ENCODE measurements at places on chromosomes 1 and 21.
A peak's percentile ranks its signal among the peaks of the same experiment; 100 is the strongest.

- DNase-seq, result peak; percentile 17
These were observed 1262.8 kb upstream of the PRMT6 start for GRCh38 chr1:105793536-105794146.

- no peak for DNase-seq
These were observed 10.2 kb upstream of the NAV1 start for GRCh38 chr1:201528631-201529252.

- no peak for DNase-seq
These were observed 45.5 kb downstream of the DHRS3 start for GRCh38 chr1:12572522-12572921.

DNA sequence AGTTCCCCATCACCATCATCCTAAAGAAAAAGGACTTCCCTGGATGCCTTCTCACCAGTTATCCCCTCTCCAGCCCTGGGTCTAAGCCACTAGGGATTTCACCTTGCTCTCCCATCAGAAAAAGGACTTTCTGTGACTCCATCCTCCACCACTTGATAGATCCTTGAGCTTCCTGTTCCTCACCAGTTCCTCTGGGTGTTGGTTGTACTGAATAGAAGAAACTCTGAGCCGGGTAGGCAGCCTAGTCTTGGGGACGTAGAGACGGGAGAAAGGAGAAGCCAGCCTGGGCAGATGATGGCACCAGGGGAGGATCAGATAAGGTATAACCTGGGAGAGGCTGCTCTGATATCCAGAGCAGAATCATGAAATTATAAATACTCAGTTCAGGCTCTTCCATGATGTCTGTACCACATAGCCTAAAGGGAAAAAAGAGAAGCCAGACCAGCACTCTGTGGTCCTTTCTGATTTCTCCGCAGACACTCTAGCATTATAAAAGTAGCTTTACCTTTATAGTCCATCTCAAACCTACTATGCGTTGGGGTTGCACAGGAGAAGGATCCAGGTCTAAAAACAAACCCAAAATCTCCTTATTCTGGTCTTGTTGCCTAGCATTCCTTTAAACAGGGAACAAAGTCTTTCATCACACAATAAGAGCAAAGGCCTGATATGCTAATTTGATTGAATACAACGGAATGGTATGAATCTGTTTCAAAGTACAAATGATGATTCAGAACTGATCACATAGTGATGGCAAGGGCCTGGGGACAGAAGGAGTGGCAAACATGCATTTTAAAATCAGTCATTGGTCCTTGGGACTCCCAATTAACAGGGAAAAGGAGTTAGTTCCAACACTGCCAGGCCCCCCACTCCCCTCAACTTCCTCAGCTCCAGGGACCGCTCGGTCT, 1.2 kb upstream of the CD34 start:
- no peak for DNase-seq

DNA sequence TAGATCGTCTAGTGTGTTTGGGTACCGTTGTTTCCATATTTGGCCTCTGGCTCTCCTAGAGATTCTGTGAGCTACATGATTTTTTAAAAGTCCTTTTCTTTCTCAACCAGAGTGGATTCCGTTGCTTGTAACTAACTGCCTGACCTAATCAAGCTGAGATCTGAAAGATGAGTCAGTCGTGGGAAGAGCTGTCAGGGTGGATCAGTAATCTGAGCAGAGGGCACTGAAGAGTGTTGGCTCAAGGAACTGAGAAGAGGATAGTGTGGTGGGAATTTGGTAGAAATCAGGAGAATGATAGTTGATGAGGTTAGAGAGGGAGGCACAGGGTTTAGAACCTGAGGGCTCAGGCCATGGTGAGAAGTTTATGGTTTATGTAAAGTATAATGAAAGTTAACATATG, 52.2 kb downstream of the TRAF5 start:
- DNase-seq, result peak; percentile 71

GRCh38 chr21:17264182-17264581, 248.7 kb upstream of the CXADR start:
- no peak for DNase-seq

- DNase-seq, result no peak
These were observed 1722.4 kb downstream of the PLA2G4A start for GRCh38 chr1:188551176-188551575.

DNA sequence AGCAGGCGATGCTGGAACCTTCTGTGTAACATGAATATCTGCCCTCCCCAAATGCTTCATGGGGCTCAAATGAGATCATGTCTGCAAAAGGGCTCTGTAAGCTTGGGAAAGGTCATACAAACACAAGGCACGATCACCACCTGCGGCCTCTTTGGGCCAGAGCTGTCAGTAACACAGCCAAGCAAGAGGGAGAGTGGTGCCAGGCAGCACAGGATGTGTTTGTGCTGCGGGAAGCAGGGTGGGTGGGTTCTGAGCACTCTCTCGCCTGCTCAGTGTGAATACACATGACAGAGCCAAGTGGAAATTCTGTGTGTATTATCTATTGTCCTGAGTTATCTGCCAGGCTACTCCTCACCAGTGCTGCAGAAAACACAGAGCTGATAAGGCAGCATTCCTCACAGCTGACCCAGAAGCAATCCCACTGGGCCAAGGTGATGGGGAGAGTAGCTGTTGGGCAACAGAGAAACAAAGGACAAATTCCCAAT, 101.2 kb downstream of the LAMC2 start:
- DNase-seq, result no peak

GRCh38 chr1:36083219-36083618, 675 bp upstream of the TEKT2 start:
- DNase-seq, result no peak

DNA sequence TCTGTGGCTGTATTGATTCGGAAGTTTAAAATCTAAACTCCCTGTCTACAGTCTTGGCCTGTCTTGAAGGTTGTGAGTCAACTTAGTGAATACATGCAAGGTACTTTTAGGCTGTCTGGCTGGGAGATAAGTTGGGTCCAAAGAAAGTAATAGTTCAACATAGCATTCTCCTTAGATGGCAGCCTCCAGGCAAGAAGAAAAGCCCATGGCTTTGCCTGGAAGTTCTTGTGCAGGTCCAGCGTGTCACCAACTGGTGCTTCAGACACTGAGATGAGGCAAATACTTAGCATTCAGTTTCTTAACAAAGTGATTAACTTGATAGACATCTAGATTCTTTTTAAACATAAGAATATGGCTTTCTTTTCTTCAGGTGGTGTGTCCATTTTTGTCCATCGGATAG, 328.2 kb downstream of the DISC1 start:
- DNase-seq, result no peak

DNA sequence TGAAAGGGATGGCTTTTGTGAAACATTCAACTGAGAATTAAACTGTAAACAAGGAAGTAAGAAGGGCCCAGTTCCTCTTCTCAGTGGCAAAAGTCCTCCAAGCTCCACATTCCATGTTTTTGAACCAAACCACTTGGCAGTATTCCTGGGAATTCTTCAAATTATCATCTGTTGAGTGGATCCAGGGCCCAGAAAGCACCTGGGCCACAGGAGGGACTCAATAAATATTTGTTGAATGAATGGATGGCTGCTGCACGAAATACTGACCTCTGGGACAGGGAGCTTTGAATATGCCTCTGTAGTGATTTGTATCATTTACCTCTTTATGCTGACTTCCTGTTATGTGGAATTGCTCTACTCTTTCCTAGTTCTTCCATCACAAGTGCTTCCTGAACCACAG, 4.7 kb downstream of the SLC35F3 start:
- DNase-seq, result no peak

DNA sequence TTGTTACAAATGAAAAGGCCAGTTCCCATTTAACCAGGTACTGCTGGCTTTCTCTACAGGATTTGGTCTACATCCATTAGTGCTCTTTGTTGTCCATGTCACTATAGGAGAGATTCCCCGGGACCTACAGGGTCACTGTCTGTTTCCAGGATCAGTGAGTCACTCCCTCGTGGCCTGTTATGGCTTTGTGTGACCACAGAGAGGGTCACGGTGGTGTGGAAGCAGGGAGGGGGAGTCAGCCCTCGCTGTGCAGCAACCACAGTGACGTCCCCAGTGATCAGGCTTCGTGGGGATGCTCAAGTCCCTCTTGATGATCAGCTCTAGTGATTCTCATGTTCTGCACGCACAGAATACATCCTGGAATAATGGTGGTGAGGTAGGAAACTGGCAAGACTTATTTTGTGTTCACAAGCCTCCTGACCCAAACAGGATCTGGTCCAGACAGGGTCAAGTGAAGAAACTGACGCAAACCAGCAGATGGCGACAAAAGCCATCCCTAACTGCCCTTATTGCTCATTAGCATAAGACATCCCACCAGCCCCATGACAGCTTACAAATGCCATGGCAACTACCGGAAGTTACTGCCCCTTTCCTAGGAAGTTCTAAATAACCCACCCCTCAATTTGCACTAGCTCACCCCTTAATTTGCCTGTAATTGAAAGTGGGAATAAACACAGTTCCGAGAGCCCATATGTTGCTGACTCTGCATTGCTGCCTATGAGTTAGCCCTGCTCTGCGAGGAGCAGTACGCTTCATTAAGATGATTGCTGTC, 98.5 kb downstream of the DISC1 start:
- DNase-seq, result peak; percentile 10

DNA sequence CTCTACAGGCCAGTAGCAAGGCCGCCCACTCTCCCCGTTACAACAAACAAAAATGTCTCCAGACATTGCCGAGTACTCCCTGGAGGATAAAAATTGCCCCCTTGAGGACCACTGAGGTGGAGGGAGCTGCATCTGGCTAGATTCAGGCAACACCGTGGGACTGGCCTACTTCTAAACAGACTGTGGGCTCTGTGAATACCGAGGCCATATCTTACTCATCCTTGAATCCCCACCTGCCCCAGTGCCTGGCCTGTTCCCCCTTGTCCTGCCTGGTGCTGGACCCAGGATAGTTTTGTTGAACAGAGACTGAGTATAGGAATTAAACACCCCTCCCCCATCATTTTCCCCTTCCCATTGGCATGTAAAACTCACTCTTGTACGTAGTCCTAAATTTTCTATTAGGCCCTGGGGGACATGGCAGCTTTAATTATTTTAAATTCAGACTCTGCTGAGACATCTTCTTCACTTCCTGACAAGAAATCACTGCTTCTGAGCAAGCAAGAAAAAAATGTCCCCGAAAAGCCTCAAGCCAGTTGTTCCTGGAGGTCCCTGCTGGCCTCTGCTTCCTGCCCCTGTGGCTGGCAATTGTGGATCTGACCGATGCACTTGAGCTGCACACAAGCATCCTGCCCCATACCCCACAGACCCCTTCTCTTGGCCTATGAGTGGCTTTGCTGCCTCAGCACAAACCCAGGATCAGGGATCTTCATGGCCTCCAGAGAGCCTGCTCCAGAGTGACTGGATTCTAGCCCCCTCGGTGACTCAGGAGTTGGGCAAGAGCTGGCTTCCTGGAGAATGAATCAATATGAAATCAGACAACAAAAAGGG, 111.0 kb downstream of the ACTL8 start:
- DNase-seq, result peak; percentile 91

GRCh38 chr1:192812420-192813209, 3.8 kb downstream of the RGS2 start:
- no peak for DNase-seq

- DNase-seq, result peak; percentile 48
These were observed 58.1 kb upstream of the COA6 start for GRCh38 chr1:234315091-234315541.

Measured in HFFc6 (cell line).